ENCODE measurements at places on chromosomes 16 and 17.

DNA sequence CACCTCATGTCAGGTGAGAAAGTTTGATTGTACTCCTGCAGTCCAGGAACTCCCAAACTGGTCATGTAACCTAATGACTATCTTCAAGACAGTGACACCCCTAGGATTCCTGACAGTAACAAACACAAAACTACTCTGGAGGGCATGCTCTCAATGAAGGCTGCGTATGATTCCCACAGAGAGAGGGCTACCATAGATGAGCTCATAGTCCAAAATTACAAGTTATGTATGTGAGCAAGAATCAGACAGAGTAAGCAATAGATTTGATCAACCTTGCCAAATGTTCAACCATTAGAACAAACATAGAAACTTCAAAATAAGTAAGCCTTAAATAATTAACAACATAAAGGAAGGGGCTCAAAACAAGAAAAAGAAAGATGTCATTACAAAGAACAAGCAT lies 158.1 kb downstream of the COPRS start:
- DNase-seq: no peak

DNA sequence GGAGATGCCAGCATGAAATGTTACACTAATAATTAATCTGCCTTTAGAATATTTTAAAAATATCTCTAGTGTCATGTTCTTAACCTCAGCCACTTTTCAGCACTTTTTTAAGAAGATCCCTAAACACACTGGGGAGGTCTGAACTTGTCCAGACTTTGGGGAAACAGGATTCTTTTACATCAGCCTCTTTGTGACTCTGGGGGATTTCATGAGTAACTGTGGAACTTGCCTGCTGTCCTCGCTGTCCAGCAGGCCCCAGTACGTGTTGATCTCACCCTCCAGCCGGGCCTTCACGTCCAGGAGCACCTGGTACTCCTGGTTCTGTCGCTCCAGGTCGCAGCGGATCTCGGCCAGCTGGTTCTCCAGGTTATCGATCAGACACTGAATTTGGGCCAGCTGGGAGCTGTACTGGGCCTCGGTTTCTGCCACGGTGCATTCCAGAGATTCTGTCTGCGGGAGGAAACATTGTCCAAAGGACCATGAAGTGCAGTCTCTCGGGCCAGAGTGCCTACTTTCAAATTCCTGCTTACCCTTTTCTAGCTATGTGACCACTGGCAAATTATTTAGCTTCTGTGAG lies 5.5 kb downstream of the KRT40 start:
- DNase-seq: no peak

- DNase-seq: no peak
Measured at GRCh38 chr17:79986411-79987186, 49.1 kb downstream of the TBC1D16 start.

- DNase-seq: no peak
Measured at GRCh38 chr17:37830151-37830993, 85.5 kb upstream of the HNF1B start.

DNA sequence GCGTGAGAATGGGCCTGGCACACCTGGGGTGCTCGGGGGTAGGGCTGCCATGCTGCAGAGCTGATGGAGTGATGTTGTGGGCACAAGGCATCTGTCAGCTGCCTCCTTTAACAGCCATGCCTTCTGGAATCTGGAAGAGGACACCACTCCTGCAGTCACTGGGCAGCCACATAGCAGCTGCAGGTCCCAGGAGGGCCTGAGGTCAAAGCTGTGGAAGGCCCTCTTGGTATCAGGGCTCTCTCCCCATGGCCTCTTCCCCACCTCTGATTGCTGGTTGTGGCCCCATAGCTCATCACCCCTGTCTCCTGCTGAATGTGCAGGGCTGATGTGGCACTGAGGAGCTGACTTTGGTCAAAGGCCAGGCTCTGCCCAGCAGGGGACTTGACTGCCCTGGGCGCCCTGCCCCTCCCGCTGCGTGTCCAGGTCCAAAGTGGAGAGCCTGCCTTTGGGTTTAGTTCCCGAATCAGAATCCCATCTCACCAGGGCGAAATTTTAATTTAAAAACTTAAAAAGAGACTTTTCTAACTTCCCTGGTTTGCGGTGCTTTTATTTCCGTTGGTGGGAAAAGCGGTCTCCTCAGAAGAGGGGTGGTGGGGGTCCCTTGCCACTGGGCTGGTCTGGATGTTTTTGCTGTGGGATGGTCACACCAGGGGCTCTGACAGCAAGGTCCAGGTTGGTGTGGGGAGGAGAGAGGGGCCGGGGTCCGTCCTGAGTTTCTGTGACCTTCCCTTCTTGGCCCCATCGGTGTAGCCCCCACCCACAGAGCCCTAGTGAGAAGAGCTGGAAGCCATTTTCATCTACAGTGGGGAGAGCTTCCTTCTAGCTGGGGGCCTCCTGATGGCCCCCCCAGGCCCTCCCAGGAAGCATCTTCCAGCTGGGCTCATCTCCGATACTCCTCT lies 5.9 kb downstream of the UBALD2 start:
- no peak for DNase-seq

GRCh38 chr17:3923466-3924190 lies 7.4 kb upstream of the P2RX1 start:
- no peak for DNase-seq
